ENCODE measurements at places on chromosomes 6 and 20.

GRCh38 chr6:124078169-124078568 is 274.5 kb downstream of the NKAIN2 start:
- no peak for DNase-seq

DNA sequence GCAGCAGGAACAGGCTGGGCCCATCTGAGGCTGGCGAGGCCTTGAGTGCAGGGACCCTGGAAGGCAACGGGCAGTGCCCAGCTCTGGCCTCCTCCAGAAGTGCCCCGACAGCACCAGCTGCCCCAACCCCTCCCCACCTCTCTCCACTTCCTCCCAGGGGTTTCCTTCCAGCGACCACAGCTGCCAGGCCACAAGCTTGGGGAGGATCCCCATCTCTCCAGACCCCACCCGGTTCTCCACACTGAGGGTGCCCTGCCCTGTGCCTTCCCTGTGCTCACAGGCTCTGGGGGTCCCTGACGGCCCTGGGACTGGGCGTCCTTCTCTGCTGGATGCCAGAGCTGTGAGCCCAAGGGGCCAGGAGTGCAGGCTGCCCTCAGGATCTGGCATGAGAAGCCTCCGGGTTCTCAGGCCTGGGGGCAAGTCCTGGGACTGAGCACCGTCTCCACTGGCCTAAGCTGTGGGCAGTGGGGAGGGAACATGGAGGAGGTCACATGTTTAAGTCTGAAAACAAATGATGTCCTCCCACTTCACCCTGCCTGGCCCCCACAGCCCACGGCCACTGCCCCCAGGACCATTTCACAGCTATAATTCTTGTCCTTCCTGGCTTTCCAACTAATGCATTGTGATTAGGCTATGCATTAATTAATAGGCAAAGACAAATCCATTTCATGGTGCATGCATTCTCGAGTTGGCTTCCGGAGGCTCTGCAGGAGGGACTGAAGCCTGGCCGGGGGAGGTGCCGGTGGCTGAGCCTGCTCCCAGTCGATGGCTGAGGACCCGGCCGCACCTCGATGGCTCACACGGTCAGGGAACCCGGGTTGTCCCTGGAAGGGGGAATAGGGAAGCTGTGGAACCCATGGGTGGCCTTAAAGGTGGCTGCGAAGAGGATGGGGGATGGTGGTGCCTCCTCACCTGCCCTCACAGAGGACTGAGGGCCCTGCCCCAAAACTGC is 24.4 kb downstream of the BHLHE23 start:
- no peak for DNase-seq

- no peak for DNase-seq
Measured at GRCh38 chr6:71556141-71556540, 267.5 kb downstream of the OGFRL1 start.

DNA sequence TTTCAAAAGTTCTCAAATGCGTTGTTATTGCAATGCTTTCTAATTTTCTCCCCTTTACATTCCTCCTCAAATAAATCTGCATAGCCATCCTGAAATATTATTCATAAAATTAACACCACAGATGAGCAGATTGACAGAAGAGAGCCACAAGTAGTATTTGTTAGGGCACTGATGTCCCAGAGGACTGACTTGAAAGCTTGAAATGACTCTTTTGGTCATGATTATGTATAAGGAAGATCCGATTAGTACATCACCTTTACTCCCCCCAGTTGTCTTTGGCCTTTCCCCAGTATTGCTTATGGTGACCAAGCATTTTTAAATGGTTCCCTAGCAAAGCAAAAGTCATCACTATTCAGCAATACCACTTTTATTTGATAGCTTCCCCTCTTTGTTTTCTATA is 187.6 kb downstream of the ADAT2 start:
- DNase-seq = no peak

GRCh38 chr6:14110001-14110818 is 7.4 kb upstream of the CD83 start:
- no peak for DNase-seq

DNA sequence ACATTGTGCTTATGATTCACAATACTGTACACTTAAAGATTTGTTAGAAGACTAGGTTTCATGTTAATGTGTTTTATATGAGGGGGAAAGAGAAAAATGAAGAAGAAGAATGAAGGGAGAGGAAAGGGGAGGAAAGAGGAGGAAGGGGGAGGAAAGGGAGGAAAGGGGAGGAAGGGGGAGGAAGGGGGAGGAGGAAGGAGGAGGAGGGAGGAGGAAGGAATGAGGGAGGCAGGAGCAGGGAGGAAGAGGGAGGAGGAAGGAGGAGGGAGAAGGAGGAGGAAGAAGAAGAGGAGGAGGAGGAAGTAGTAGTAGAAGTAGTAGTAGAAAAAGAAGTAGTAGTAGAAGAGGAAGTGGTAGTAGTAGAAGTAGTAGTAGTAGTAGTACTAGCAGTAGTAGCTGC is 70.6 kb downstream of the COL21A1 start:
- DNase-seq = no peak

GRCh38 chr6:169862892-169863525 is 111.6 kb downstream of the ERMARD start:
- DNase-seq = no peak

DNA sequence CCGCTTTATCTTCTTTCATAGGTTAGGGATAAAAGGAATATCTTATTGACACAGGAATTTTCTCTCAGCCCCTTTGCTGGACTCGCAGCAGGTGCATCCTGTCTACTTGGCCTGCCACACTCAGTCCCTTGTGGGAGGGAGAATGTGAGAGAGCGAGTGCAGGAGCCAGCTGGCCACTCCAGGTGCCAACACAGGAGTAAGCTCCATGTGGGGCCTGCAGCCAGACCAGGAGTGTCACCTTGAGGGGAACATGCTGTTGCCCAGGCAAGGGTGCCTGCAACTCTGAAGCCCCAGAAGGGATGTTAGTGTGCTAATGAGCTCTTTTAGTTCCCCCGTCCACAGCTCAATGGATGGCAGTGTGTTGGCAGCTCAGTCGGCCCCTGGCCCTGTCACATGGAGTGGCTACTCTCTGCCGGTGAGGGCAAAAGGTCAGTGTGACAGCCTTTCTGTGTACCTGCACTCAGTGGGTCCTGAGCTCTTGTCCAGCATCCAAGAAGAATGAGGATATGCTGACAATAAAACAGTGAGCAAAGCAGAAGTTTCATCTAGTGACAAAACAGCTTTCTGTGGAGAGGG is 57.1 kb downstream of the CRYBG1 start:
- DNase-seq = no peak

GRCh38 chr6:39051399-39052122 is 3.0 kb downstream of the GLP1R start:
- DNase-seq = no peak

DNA sequence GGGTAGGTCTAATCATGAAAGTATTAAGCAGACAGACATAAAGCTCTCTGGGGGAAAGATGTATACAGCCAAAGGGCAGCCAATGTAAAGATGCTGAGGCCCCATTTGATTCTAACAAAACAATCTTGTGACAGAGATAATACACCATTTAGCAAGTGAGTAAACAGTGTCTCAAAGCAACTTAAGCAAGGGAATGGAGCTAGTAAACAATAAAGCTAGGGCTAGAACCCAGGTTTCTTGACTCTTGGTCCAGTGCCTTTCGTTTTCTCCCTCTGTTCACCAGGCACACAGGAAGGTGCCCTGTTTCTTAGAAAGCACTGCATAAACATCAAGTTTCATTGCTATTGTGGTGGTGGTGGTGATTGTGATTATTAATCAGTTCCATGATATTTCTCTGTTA is 5.1 kb downstream of the ELOVL2 start:
- DNase-seq = no peak

DNA sequence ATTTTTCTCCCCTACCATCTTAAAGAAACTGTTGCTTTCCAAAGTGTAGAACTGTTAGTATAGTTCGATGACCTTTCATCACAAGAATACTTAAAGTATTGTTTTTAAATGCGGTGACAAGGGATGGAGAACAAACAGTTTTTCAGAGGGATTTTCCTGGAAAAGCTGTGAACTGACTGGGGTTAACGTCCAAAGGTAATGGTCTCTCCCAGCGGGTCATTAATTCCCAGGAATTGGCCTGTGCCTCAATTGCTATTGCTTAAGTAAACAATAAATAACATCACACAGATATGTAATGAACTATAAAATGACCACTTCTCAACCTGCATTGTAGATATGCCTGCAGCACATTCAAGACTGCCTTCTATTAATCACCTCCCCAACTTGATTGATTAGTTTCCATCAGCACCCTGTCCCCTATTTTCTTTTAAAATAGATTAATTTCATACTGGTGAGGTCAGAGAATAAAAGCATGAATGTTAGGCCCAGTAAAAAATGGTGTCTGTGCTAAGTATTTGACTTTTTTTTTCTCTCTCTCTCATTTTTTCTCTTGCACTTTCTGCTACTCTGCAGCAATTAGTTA is 268.2 kb downstream of the SAMD5 start:
- no peak for DNase-seq

- no peak for DNase-seq
Measured at GRCh38 chr20:17138237-17138636, 88.6 kb upstream of the PCSK2 start.

- no peak for DNase-seq
Measured at GRCh38 chr6:67591910-67592309, 1043.2 kb upstream of the ADGRB3 start.

GRCh38 chr6:24306038-24306437 is 51.8 kb downstream of the DCDC2 start:
- DNase-seq = no peak

GRCh38 chr6:110404607-110405006 is 10.8 kb downstream of the DDO start:
- DNase-seq = no peak

GRCh38 chr20:3712279-3712873 is at the start of gene SIGLEC1:
Gene SIGLEC1, minus strand, starts transcription at chr20:3712600. Its CDS starts 5,472 bp downstream, at chr20:3707128.
- DNase-seq = no peak

DNA sequence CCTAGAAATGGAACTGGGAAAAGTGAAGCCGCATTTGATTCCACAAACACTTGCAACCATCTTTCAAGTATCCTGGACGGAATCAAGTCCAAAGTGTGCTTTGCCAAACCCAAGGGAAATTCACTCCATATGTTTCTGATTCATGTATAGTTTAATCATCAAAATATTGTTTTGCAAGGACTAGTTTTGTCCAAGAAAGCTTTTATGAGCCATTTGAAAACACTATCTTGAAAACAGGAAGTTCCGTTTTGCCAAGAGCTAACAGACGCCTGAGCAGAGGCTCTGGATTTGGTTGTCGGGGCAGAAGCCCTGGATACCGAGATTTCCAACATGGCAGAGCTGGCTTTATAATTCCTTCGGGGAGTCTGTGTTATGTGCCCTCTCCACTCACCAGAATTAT is 251.1 kb downstream of the PHACTR1 start:
- no peak for DNase-seq

- no peak for DNase-seq
Measured at GRCh38 chr6:160412993-160413392, 64.8 kb downstream of the SLC22A3 start.

DNA sequence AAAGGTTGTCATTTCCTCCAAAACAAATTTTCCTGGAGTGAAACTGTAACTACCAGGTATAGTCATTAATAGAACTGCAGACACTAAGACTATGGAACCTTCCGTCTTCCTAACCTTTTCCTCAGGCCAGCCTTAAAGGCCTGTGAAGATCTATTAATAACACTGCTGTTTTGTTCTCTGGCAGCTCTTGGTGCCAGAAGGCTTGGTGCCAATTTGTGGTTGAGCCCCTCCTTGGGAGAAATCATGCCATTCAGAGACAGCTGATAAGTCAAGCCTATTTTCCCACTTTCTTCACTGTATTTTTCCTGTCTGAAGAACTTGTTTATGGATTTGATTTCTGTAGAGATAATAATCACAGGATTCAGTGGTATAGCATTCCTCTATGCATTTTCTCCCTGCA is 64.8 kb downstream of the HCRTR2 start:
- no peak for DNase-seq

- no peak for DNase-seq
Measured at GRCh38 chr20:38098952-38099351, 65.4 kb downstream of the RPRD1B start.

DNA sequence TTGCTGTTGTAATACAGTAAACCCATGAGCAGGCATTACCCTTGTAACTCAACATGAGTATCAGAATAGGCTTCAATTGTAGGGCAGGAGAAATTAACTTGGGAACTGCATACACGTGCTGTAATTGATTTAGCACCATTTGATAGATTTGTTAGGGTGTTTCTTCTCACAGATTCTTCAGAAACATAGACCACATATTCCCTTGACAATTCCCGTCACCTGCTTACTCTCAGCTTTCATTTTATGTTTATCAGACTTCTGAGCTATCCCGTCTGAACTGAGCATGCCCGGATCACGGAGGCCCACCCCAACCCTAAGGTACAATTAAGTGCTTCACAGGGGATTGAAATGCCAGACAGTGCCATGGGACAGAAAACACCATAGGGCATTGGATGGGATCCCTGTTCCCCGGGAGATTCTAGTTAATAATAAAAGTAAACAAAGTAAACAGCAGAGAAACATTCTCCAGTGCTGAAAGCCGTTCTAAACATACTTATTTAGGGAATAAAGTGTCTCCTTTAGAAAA is 179.7 kb downstream of the PHACTR1 start:
- DNase-seq = no peak

DNA sequence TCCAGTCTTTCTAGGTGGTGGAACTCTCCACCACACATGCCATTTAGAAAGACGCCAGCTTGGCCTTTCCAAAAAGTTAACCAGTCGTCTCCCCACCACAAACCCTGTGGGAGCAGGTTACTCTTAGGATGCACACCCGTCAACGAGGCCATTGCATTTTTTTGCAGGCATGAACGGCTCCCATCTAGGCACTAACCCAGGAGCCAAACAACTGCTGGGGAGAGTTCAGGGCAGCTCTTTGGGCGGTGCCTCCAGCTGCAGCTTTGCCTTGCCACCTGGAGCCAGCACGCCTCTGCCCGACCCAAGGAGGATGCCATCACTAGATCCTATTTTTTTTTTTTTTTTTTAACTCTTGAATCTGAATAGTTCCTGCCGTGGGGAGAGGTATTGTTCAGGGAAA is 39.9 kb downstream of the TBC1D7 start:
- DNase-seq = no peak

DNA sequence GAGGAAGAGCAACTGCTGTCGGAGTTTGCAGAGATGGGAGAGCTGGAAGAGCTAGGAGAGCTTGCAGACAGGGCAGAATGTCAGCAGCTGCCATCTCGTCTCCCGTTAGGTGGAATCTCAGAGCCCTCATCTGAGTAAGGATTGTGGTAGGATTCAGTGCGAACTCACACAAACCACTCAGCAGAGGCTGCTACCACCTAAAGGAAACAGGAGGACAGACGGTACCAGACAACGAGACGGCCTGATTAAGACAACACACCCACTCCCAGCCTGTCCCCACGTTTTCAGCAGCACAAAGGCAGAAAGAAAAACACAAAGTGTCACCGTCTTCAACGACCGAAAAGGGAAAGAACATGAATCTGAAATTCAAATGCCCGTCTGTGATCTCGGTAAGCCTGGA is 4.1 kb downstream of the LEMD2 start:
- no peak for DNase-seq

GRCh38 chr6:166502453-166502852 is 84.0 kb downstream of the RAMACL start:
- DNase-seq = no peak

GRCh38 chr6:45786355-45786781 is 229.3 kb downstream of the CLIC5 start:
- DNase-seq = no peak
